ENCODE measurements at places on chromosomes 6 and 20.

DNA sequence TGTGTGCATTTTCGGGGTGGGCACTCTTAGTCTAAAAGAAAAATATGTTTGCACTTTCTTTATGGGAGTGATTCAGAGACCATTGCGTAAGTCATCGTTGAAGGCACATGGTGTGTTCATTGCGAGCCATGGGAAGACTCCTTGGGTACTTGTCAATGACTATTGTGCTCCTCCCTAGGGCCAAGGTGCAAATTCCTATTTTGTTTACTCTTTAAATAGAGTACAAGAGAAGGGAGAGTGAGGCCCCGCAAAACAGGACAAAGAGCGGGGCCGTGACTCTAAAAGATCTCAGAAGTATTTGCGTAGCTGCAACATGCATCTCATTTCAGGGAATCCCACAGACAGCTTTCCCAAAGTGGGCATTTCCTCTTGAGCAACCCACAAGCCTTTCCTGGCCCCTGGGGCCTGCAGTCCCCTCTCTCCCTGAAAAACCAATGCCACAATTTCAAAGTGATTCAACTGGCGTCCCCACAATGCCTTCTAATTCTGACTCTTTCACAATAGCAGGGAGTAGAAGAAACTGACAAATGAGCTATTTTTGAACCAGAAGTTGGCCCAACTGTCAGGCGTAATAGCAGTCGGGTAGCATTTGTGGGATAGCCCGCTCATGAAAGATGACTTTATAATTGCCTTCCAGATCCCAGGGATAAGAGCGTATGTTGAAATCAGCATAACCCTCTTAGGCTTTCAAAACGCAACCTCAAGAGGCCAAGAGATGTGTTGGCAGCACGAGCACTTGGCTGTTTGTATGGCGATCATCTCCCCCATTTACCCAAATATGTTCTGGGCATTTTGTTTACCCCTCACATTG lies 277.9 kb upstream of the BMP2 start:
- DNase-seq = no peak

- no peak for DNase-seq
Measured at GRCh38 chr20:10667077-10667401, 6.8 kb downstream of the JAG1 start.

GRCh38 chr6:4889701-4890100 lies 113.5 kb downstream of the CDYL start:
- no peak for DNase-seq

DNA sequence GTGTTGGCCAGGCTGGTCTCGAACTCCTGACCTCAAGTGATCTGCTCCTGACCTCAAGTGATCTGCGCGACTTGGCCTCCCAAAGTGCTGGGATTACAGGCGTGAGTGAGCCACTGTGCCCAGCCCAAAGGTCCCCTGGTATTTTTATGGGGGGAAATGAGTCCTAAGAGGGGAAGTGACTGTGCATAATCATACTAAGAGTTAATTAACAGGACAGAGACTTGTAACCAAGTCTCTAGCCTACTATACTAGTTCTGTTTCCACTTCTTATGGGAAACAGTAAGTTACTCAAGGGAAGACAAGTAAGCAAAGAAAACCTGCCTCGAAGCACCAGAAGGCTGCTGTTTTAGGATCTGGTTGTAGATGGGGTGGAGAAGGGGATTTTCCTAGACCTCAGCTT lies 27.9 kb downstream of the TCF15 start:
- no peak for DNase-seq

GRCh38 chr6:108564178-108564577 lies 3.5 kb downstream of the FOXO3 start:
- DNase-seq = no peak

- DNase-seq = no peak
Measured at GRCh38 chr20:25860531-25861150, 164.0 kb upstream of the ZNF337 start.

DNA sequence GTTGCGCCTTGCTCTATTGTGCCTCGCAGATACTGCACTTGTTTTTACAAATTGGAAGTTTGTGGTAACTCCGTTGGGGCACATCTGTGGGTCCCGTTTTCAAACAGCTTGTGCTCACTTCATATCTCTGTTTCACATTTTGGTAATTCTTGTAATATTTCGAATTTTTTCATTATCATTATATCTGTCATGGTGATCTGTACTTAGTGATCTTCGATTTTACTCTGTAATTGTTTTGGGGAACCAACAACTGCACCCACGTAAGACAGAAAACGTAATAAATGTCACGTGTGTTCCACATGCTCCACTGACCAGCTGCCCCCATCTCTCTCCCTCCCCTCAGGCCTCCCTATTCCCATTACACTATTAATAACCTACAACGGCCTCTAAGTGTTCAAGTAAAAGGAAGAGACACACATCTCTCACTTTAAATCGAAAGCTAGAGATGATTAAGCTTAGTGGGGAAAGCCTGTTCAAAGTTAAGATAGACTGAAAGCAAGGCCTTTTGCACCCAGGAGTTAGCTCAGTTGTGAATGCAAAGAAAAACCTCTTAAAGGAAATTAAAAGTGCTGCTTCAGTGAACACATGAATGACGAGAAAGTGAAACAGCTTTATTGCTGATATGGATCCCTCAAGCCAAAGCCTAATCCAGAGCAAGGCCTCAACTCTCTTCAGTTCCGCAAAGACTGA lies 26.9 kb downstream of the TTLL2 start:
- DNase-seq = no peak

DNA sequence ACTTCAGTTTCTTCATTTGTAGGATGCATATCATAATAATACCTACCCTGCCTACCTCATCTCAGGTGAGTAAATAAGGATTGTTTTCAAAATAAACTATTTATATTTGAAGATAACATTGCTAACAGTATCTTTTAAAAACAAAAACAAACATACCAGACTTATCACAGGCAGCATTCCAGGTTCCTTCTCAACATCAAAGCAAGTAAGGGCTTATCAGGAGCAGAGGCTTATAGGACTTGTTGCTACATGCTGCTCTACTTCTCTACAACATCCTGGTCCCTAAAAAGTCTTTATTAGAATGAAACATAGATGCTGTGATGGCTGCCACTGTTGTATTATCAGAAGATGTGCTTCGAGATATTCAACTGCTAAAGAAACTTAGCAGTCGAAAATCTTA lies 149.2 kb upstream of the PRDM1 start:
- no peak for DNase-seq

- no peak for DNase-seq
Measured at GRCh38 chr6:71675386-71675785, 211.0 kb upstream of the RIMS1 start.

DNA sequence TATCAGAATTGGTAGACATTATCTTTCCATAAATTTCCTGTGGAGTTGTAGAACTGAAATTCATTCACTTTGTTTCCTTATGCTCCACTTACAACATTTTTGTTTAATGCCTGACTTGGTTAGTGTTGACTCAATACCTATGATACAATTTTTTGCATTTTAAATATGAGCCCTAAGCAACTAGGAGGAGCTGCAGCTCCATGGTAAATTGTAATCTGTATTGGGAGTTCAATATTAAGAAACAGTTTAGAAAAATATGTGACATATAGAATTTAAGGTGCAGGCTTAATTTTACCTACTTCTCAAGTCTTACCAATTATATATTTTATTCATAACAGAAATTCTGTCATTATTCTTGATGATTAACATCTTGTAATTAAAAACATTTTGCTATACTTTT lies 868.3 kb downstream of the EYS start:
- DNase-seq = no peak

DNA sequence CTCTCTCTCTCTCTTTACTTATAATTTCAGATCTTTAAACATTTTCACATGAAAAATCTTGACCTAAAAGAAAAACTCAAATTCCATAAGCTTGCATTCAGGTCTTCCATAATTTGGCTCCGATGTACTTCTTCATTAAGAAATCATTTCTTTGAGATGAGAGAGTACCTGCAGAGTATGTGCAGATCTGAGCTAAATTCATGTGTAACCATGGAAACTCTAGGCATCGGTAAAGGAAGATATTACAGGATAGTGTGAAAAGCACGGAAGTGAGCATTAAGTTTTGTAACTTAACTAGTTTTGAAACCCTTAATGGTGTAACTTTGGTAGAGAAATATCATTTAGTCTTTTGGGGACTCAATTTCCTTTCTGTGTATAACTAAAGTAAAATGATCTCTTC lies 295.9 kb upstream of the SOX4 start:
- no peak for DNase-seq

GRCh38 chr6:68726337-68726736 lies 91.3 kb downstream of the ADGRB3 start:
- no peak for DNase-seq

GRCh38 chr20:50510706-50511542 lies 741 bp downstream of the PTPN1 start:
- no peak for DNase-seq

DNA sequence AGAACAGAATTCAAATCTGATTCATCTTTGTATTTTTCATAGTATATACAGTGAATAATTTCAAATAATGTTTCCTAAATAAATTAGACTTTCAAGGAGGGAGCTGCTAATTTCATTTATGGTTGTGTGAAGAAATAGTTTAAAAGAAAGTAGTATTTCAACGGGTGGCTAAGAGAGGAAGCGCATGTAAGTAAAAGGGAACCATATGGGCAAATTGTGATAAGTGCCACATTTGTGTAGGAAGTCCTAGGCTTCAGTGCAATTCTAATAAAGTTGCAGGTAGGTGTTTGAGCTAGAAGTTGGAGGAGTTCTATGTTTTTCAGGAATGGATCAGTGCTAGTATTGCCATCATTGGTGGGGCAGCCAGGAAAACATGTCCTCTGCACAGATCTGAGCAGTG lies 178.8 kb upstream of the PRDM1 start:
- no peak for DNase-seq

GRCh38 chr20:16352321-16352720 lies 220.9 kb downstream of the KIF16B start:
- DNase-seq = no peak

DNA sequence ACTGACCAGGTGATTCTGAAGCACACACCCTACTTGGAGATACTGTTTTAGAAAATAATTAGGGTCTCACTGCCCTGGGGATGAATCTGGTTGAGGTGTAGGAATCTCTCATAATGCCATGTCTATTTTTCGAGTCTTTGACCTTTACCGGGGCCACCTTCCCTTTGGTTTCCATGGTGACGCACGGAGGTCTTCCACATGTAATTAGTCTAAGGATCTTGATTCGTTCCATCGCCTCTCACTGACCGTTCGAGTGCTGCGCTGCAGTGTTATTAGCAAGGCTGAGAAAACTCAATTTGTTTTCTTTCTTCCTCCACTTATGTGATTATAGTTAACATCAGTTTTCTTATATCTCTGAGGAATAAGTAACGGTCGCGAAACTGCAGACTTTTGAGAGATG lies 144.3 kb upstream of the SPACA1 start:
- no peak for DNase-seq

- DNase-seq = no peak
Measured at GRCh38 chr20:9032758-9033157, 36.1 kb upstream of the PLCB4 start.

- no peak for DNase-seq
Measured at GRCh38 chr6:10591422-10592160, 70.4 kb downstream of the GCNT2 start.

GRCh38 chr6:81979767-81980166 lies 227.3 kb upstream of the TENT5A start:
- no peak for DNase-seq

DNA sequence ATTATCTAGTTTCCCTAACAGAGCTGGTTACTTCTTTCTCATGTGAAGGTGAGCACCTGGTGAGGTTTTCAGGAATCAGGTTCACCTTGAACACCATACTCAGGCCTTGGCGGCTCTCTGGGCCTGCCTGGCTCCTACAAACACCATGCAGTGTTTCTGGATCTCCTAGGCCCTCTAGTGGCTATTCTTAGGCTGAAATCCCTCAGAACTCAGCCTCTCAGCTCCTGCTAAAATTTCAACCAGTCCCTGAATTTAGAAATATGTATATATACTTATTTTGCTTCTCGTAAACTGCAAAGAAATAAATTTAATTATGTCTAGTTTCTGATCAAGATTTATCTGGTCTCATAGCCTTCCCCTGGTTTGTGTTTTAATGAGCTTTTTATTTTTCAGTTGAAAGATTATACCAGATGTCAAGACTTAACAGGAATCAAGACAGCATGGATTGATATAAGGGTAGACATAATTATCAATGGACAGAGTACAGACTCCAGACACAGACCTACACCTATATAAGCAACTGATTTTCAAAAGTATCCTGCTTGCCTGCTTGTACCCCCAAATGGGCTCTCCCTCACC lies 55.9 kb downstream of the ANKEF1 start:
- DNase-seq = no peak

DNA sequence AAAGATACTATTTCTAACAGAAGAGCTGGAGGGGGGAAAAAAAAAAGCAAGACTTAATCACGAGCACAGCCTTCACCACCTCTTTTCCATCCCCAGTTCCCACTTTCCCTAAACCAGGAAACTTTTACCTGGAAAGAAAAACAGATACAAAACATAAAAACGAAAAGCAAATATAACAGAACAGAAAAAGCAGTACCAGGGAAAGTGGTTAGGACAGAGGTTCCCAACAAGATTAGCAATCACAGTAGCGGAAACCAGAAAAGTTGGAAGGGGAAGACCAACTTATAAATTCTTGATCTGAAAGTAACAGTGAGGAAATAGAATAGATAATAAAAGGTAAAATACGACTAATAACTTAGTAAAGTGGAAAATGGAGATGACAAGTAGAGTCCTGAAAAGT lies 1.2 kb downstream of the DDX39B start:
- DNase-seq = no peak

DNA sequence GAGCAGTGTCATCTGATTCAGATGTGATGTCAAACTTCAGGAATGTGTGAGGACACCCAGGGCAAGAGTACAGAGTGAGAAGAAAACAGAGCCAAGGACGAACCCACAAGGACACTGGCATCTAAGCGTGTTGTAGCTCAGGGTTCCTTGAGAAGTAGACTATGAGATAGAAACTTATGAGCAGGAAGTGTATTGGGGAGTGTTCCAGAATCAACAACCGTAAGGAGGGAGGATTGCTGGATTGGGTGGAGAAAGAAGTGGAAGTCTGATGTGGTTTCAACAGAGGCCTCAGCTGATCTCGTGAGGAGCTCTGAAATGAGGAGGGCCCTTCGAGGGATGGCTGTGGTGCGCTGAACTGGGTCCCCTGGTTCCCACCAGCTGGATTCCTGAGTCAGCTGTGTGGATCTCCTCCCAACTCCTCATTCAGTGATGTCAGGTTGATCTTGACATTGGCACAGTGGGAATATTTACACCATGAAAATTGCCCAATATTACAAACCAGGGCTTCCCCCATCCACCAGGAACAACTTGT lies 25.7 kb upstream of the IGF2R start:
- DNase-seq = no peak

GRCh38 chr6:134047673-134048072 lies 4.8 kb downstream of the SLC2A12 start:
- DNase-seq = no peak

- DNase-seq = no peak
Measured at GRCh38 chr6:16576451-16577368, 184.6 kb downstream of the ATXN1 start.

- no peak for DNase-seq
Measured at GRCh38 chr6:95309545-95309944, 267.8 kb upstream of the MANEA start.

DNA sequence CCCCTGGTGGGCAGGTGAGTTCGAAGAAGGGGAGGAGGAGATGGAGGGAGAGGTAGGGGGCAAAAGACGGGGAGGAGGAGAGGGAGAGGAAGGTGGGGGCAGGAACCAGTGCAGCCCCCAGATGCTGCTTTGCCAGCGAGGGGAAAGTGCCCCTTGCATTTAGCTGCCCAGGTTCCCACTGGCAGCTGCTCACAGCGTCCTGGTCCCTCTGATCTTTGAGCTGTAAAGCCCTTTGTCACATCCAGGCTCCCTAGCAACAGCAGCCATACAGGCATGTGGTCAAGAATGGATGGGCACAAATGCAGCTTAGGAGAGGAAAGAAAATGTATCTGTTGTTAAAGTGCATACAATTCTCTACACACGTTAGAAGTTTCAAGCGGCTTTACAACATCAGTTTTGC lies 160.9 kb downstream of the CD83 start:
- no peak for DNase-seq

Measured in activated CD4-positive, CD25-positive, alpha-beta regulatory T cell (primary cell).